Naive thymus-derived CD8-positive, alpha-beta T cell (primary cell): ENCODE measurements at places on chromosomes 16 and 17. TPM values are rescaled to one million over a fixed set of nuclear protein-coding genes. Genes with fewer than 3 reads are reported as not detected.
A peak's percentile ranks its signal among the peaks of the same experiment; 100 is the strongest.

DNA sequence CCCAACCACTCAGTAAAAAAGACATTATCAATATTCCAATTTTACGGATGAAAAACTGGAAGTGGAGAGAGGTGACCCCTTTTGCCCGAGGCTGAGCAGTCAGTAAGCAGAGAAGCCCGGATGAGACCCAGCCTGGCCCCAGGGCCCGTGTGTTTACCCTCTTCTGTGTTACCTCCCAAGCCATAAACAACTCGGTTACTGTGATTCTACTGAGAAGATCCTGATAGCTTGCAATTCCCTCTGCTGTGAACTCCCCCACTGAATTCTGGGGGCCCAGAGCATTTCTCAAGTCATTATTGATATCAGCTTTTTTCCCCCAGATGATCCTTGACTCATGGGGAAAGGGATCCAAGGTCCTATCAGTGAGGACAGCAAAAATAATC is 482.6 kb upstream of the ERCC4 start:
- H3K27ac ChIP-seq: no peak overlapping the region
- no peaks in the 10 kb centered on the region for H3K27me3 ChIP-seq
- DNase-seq: no peak
- H3K36me3 ChIP-seq: no peaks in the 10 kb centered on the region

GRCh38 chr17:6279659-6280058 is 155.3 kb downstream of the AIPL1 start:
- no peaks in the 10 kb centered on the region for H3K4me1 ChIP-seq
- no peak overlapping the region for H3K4me3 ChIP-seq
- H3K36me3 ChIP-seq: no peaks in the 10 kb centered on the region
- no peak overlapping the region for H3K27ac ChIP-seq
- DNase-seq: no peak
- peaks cover 4% of the 10 kb centered on the region for H3K27me3 ChIP-seq

DNA sequence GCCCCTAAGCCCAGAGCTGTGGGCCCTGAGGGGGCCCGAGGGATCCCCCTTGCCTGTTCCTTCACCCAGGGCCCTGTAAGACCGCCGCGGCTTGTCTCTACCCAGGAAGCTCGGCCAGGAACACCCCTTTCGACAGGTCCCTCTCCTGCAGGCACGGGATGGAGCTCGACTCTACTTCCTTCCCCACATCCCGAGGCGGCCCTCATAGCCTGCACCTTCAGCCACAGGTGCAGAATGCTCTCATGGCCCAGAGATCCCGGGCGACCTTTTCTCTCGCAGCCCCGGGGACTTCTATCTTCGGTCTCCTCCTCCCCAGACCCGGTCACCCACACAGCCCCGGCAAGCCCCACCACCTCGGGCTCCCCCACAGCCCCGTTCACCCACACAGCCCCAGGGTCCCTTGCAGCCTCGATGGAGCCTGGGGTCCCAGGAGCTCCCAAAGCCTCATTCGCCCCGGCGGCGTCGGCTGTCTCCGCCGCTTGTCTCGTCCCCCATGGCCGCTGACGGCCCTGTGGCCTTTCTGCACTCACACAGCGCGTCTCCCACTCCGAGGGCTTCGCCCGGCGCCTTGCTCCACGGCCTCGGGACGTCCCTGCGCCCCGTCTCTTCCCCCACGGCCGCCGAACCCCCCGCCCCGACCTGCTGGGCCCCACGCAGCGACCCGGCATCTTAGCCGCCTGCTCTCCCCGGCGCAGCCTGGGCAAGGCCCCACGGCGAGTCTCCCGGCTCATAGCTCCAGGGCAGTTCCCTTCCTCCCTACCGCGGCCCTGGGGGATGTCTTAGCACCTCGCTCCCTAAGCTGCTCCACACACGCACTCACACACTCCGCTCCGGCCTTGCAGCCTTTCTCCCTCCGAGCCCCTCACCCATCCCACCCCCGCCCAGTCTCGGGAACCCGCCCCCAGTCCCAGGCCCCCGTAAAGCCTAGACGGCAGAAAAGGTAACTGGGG is 650 bp downstream of the KIAA0753 start:
- peaks cover 24% of the 10 kb centered on the region for H3K4me1 ChIP-seq
- peak; percentile 7 for DNase-seq
- H3K27ac ChIP-seq: no peak overlapping the region
- no peaks in the 10 kb centered on the region for H3K36me3 ChIP-seq

DNA sequence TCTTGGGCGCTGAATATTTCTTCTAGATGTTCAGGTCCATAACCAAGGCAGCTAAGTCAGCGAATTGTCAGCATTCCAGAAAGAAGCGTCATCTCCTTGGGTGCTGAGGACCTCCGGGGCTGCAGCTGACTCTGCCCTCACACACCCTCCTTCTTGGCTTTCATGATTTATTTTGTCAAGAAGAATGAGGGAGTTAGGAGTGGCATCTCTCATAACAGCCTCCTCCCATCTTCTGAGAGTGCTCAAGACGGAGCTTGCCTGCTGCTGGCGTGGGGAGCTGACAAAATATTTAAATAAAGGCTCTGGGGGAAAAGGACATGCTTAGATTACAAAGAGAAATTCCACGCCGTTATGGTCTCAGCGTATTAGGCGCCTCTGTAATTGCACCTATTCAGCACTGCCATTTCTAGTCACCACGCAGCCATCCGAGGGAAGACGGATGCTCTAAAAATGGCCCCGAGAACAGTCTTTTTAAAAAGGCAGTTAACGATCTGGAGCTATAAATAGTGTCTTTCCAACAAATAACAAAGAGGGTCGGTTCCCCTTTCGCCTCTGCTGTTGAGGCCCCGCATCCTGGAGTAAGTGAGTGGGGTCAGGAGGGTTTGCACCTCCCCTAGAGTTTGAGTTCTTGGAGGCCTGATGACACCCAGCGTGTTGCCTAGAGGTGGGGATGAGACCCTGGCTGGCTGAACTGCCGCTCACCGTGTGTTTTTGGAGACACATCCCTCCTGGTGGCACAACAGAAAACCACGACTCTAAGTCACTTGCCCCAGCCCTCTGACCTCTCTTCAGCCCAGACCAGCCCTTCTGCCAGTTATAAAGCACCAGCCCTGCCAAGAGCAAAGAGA is 187.0 kb downstream of the CCDC182 start:
- H3K27ac ChIP-seq: no peak overlapping the region
- H3K4me3 ChIP-seq: no peak overlapping the region
- no peaks in the 10 kb centered on the region for H3K36me3 ChIP-seq
- H3K4me1 ChIP-seq: peaks cover 8% of the 10 kb centered on the region
- H3K27me3 ChIP-seq: no peaks in the 10 kb centered on the region
- DNase-seq: no peak

GRCh38 chr16:60930291-60930690 is 1105.9 kb downstream of the CDH8 start:
- H3K4me3 ChIP-seq: no peak overlapping the region
- no peaks in the 10 kb centered on the region for H3K27me3 ChIP-seq
- no peaks in the 10 kb centered on the region for H3K4me1 ChIP-seq
- no peak overlapping the region for H3K27ac ChIP-seq

- no peak within 1 kb of the TSS for H3K4me3 ChIP-seq
- peak within 1 kb of the TSS; percentile 82 for H3K27ac ChIP-seq
- no peaks in the 10 kb centered on the region for H3K36me3 ChIP-seq
- peaks cover 17% of the 10 kb centered on the region for H3K27me3 ChIP-seq
These were observed at the start of gene CCL3 for GRCh38 chr17:36089888-36090836. Gene CCL3 (minus strand): TSS chr17:36090143. CDS start chr17:36090058, 85 bp downstream.

GRCh38 chr17:47705536-47706530 is 11.9 kb downstream of the TBKBP1 start:
- H3K4me1 ChIP-seq: peaks cover 65% of the 10 kb centered on the region
- peak overlapping the region; percentile 85 for H3K27ac ChIP-seq
- peak overlapping the region; percentile 62 for H3K4me3 ChIP-seq

- H3K4me1 ChIP-seq: peaks cover 26% of the 10 kb centered on the region
- no peak overlapping the region for H3K4me3 ChIP-seq
- no peaks in the 10 kb centered on the region for H3K27me3 ChIP-seq
- peaks cover 9% of the 10 kb centered on the region for H3K36me3 ChIP-seq
- DNase-seq: no peak
These were observed 42.5 kb downstream of the ARHGAP17 start for GRCh38 chr16:24972608-24973220.

The ZNF263 gene
- total RNA-seq: 60.1 TPM

The YBX2 gene
- total RNA-seq: 1.2 TPM

The KLHL10 gene
- not detected for total RNA-seq

The PLXDC1 gene
- 34.4 TPM for total RNA-seq

The MT4 gene
- total RNA-seq: not detected
